ENCODE measurements at places on chromosomes 2 and 18.

GRCh38 chr2:121688820-121689219, 39.6 kb upstream of the CLASP1 start:
- DNase-seq, result no peak

DNA sequence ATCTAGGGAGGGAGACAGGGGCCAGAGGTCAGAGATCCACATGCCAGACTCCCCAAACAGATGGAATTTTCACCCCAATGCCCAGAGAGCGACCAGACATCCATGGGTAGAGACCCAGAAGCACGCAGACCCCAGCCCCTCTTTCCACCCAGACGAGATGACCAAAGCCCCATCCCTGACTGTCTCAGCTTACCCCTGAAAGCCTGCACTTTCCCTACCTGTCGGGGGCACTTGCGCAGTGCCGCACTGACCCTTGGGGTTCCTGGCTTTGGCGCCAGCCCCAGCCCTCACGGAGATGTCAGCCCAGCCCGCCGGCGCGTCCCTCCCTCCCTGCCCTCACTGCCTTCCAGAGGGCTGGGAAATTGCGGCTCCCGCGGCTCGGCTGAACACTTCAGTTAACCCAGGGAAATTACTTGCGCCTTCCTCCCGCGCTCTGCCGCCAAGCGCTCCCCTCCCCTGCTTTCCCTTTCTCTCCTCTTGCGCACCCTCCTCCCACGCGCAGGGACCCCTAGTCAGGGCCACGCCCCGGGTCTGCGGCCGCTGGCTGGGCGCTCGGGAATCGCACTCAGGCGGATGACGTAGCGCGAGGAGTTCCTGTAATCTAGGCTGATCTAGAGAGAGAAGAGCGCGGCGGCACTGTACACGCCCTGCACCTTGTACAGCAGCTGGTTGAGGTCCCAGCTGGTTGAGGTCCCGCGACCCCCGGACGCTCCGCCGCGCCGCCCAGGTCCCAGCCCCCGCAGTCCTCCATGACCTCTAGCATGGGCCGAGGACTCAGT, 12.0 kb downstream of the ALPG start:
- peak; percentile 3 for DNase-seq

- DNase-seq, result peak; percentile 15
Measured at GRCh38 chr2:26430826-26431225, 29.1 kb downstream of the DRC1 start.

GRCh38 chr2:170973492-170974303, 44.6 kb downstream of the GORASP2 start:
- DNase-seq, result peak; percentile 78

DNA sequence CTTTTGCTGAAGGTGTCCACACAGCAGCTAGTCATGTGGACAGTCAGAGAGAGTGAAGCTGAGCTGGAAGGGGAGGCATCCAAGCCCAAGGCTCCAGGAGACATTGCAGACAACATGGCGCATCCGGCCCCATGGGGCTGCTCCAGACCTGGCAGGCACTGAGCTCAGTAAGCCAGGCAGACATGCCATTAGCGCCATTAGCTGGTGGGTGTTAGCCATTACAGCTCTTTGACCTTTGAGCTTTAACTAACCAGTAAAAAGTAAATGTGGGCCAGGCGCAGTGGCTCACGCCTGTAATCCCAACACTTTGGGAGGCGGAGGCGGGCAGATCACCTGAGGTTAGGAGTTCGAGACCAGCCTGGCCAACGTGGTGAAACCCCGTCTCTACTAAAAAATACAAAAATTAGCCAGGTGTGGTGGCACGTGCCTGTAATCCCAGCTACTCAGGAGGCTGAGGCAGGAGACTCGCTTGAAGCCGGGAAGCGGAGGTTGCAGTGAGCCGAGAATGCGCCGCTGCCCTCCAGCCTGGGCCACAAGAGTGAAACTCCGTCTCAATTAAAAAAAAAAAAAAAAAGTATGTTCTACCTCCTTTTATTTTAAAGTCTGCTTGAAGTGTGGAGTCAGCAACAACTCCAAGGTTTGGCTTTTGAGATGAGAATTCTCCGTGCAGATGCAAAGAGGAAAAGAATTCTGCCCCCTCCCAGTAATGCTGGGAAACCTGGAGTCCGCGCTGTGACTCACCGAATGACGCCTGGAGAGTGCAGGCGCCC, 69.4 kb downstream of the TWSG1 start:
- no peak for DNase-seq

- DNase-seq, result no peak
Measured at GRCh38 chr2:220937245-220937644, 634.9 kb downstream of the EPHA4 start.

DNA sequence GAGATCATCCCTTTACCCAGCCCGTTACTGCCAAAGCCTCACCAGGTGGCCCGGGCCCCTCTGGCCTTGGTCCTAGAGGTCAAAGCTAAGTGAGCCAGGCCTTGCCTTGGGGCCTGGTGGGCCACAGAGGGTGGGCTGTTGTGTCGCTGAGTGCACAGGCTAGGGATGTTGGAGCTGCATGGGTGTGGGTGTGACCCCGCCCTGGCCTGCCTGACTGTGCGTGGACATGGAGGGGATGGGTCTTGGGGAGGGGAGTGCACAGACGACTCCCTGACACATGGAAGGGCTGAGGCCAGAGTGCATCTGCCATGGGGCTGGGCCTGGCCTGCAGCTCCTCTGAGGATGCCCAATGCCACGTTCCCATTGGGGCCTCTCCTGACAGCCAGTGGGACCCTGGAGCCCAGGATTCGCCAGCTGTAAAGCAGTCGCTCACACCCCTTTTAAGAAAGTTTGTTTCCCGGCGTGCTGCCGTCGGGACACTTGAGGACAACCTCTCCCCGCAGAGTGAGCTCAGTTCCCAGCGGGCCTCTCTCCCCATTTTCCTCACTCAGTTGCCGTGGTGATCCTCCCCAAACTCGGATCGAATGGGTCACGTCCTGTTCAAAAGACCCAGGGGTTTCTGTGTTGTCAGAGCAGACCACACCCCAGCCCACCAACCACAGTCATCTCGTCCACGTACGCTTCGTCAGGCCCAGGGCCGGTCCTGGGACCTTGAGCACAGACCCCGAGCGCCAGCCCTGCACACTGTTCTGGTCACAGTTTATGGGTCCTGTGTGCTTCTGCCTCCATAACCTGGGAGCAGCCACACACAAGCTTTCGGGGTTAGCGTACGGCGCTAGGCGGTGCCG, 93.5 kb downstream of the NFATC1 start:
- DNase-seq, result no peak

DNA sequence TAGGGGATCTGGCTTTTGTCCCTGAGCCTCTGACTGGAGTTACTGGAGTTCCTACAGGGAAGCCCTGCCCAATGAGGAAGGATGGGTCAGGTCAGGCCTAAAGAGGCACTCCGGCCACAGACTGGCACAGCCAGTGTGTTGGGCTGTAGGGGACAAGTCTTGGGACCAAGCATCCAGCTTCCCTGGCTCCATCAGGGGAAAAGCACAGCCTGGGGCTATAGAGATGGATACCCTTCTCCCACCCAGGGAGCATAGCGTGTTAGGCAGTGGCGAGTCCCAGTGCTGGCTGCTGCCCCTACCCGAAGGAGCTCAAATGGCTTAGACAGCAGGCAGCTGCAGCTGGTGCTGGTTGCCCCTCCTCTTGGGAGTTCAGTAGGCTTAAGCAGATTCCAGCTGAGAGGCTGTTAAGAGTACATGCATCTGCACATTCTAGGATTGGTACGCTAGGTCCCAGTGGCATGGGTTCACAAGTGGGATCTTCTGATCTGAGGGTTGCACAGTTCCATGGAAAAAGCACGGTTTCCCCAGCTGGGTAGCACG, 111.4 kb downstream of the DCDC2C start:
- no peak for DNase-seq

GRCh38 chr2:241532168-241532567, 23.8 kb upstream of the STK25 start:
- DNase-seq, result no peak

GRCh38 chr2:222313816-222314215, 15.0 kb upstream of the PAX3 start:
- no peak for DNase-seq

DNA sequence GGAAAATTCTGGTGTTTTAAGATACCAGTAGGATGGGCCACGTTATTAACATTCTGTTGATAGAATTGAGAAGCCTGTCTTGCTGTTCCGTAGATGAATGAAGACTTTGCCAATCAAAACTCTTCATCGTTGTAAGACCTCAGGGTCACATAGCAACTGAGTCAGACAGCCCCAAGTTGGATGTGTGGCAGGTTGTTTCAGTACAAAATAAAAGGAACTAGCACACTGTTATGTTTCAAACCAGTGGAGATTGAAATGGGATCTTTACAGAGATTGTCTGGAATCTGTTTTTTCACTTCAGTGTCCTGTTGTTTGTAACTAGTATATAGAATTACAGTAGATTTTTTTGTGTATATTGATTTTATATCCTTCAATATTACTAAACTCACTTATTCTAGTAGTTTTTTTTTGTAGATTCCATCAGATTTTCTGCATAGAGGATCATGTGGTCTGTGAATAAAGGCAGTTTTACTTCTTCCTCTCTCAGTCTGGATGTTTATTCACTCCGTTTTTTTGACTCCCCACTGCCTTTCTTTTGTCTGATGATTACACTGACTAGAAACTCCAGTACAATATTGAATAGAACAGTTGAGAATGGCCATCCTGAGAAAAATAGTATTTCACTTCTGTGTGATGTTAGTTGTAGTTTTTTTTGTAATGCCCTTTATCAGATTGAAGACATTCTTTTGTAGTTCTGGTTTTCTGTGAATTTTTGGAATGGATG, 22.7 kb downstream of the EPC2 start:
- no peak for DNase-seq

- no peak for DNase-seq
Measured at GRCh38 chr2:227632827-227633226, 15.5 kb downstream of the SCYGR4 start.

- no peak for DNase-seq
Measured at GRCh38 chr2:37224063-37224462, 7.3 kb downstream of the CEBPZ start.

GRCh38 chr2:218295029-218295428, 2.7 kb upstream of the TMBIM1 start:
- DNase-seq, result peak; percentile 72

GRCh38 chr2:172788871-172789270, 53.2 kb downstream of the RAPGEF4 start:
- DNase-seq, result no peak

Measured in fibroblast of pulmonary artery (primary cell).